SK-N-SH (cell line): ENCODE measurements at places on chromosomes 3 and 15. TPM values are rescaled to one million over a fixed set of nuclear protein-coding genes. Genes with fewer than 3 reads are reported as not detected.

- no peak for DNase-seq
These were observed 141.5 kb upstream of the EIF1B start for GRCh38 chr3:40167958-40168357.

DNA sequence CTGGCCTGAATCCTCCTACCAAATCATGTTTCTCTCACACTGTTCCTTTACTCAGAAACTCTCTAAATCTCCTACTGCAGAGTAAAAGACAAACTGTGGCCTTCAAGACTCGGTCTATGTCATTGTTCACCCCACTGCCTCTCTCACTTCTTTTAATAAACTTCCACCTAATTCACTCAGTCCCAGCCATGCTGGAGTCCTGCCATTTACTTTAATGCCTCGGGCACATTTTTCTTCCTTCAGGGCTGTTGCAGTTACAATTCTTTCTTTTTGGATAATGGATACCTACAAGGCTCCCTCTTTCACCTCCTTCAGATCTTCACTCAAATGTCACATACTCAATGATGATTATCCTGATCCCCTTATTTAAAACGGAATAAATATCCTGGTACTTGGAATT is 955.6 kb downstream of the ROBO1 start:
- DNase-seq, result no peak

- peak; percentile 53 for DNase-seq
These were observed 72.7 kb downstream of the DZIP3 start for GRCh38 chr3:108662142-108662738.

DNA sequence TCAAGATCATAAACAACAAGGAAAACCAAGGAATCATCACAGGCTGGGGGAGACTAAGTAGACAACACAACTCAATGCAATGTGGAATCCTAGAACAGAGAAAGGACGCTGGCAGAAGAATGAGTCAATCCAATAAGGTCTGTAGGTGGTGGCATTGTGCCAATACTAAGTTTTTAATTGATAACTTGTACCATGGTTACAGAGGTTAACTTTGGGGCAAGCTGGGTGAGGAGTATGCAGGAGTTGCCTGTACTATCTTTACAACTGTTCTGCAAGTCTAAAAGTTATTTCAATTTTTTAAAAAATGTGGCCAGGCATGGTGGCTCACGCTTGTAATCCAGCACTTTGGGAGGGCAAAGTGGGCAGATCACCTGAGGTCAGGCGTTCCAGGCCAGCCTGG is 46.2 kb downstream of the RORA start:
- no peak for DNase-seq

- no peak for DNase-seq
These were observed 31.7 kb downstream of the ECT2 start for GRCh38 chr3:172782235-172782634.

DNA sequence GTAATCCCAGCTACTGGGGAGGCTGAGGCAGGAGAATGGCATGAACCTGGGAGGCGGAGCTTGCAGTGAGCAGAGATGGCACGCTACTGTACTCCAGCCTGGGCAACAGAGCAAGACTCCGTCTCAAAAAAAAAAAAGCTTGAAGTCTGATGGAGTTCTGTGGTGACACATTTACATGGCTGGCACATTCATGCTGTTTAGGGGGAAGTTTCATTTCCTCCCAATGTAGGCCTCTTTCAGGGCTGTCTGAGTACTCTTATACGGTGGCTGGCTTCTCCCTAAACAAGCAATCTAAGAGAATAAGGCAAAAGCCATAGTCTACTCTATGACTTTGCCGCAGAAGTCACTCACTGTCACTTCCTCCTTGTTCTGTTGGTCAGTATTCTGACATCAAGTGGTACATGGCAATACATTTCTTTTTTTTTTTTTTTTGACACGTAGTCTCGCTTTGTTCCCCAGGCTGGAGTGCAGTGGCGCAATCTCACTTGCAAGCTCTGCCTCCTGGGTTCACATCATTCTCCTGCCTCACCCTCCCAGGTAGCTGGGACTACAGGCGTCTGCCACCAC is 41.2 kb downstream of the OIP5 start:
- no peak for DNase-seq

GRCh38 chr3:138862531-138862923 is 27.8 kb upstream of the PIK3CB start:
- DNase-seq, result no peak

- no peak for DNase-seq
These were observed 575.0 kb upstream of the SGO1 start for GRCh38 chr3:20760981-20761380.

GRCh38 chr15:83655237-83655616 is 1.3 kb downstream of the ADAMTSL3 start:
- DNase-seq, result no peak

DNA sequence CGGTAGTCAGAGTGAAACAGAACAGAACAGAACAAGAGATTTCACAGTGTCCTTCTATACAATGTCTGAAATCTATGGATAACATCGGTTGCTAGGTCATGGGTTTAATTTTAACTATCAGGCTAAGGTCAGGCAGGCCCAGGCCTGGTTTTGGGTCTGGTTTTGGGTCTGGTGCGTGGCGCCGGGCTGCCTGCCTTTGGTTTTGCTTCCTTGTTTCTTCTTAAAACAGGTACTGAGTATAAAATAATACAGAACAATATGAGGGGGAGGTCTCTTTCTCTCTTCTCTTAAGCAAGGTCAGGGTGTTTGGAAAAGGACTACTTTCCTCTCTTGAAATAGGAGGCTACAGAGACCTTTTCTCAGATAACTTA is 1.4 kb downstream of the AEN start:
- DNase-seq, result no peak

DNA sequence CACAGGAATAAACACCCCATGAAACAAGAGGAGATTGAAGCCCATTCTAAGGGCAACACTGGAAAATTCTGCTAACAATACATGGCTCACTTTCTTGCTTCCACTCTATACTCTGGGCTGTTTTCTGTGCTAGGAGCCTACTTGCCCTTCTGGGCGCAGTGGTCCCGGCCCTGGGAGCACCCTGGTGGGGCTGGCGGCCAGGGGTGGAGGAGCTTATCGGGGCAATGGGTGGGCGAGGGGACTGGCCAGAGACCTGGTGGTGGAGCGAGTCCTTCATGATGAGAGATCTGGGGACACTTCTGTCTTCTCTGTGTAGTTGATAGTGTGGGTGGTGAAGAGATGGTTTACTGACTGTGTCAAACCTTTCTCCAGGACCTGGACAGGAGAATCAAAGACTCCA is 1128.5 kb downstream of the TBL1XR1 start:
- no peak for DNase-seq

- no peak for DNase-seq
These were observed 531 bp downstream of the LZTFL1 start for GRCh38 chr3:45841420-45841756.

DNA sequence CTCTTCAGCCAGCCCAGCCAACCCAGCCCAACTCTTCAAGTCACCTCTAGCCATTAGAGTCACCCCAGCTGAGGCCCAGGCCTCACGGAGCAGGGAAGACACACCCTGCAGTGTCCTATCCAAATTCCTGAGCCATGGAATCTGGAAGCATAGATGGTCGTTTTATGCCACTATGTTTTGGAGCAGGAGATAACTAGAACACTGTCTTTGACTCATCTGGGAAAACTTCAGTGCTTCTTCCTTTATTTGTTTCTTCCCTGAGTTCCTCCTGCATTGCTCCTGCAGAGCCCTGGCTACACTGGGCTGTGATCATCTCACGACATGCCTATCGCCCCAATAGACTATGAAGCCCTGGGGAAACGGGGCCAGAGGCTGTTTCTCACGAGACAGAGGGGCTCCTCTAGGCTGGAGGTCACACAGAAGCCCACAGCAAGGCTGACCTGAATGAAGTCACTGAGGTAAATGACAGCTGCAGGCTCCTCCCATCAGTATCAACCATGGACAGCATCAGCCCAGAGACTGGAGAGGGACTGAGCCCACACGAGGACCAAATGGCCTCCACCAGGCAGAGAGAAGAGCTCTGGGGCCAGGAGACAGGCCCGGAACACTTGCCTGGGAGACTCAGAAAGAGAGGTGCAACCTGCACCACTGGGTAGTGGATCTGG is 22.7 kb downstream of the CRABP1 start:
- no peak for DNase-seq

DNA sequence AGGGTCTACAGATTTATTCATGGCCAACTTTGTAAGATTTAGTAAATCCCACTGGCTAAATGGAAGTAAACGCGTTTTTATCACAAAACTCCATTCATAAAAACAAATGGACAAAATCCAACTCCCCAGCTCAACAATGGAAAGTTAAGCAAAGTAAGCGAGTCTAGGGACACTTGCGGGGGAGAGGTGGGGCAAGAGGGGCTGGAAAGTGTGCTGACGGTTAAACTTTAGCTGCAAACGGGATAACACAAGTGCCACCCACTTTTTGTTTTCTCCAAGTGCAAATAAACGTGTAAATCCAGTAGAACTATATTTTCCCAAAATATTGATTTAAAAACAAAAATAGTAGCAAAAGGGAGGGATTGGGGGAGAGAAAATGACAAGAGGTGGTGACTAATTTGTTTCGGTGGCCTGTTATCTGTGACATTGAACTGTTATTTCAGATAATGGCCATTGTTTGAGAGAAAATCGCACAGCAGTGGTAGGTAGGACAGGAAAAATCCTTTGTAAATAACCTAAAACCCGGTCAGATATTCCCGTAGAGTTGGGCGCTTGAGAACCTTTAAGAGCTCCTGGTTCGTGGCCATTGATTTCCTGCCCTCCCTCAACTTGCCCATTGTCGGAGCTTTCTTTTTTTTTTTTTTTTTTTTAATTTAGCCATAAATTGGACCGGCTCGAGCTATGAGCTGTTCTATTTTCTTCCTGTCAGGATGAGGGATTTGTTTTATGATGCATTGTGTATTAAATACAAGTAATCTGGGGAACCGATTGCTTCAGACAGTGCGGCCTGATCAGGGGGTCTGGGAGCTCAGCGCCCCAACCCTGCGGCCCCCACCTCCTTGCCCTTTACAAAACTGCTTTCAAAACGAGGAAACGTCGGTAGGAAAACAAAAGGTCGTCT is 514.8 kb downstream of the MECOM start:
- DNase-seq, result peak; percentile 4

DNA sequence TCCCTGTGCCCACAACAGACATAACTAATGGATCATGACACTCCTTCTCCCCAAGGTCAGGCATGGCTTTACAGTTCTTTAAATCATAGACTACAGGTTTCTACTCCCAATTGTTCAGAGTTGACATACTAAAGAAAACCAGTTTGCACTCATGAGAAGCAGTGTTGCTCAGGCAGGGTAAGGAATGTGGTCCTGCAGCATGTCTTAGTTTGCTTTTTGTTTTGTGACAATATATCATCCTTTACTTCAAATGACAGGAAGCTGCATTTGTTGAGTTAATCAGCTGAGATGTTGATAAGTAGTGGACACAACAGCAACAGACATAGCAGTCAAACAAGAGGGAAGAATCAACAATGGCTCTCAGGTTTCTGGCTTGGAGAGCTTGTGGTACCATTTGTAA is 267.5 kb downstream of the SLCO3A1 start:
- no peak for DNase-seq

DNA sequence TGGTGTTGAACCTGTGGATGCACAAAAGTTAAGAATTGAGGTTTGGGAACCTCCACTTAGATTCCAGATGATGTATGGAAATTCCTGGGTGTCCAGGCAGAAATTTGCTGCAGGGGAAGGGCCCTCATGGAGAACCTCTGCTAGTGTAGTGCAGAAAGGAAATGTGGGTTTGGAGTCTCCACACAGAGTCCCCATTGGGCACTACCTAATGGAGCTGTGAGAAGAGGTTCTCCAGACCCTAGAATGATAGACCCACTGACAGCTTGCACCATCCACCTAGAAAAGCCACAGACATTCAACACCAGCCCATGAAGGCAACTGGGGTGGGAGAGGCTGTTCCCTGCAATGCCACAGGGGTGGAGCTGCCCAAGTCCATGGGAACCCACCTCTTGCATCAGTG is 1032.8 kb upstream of the EPHA6 start:
- no peak for DNase-seq

DNA sequence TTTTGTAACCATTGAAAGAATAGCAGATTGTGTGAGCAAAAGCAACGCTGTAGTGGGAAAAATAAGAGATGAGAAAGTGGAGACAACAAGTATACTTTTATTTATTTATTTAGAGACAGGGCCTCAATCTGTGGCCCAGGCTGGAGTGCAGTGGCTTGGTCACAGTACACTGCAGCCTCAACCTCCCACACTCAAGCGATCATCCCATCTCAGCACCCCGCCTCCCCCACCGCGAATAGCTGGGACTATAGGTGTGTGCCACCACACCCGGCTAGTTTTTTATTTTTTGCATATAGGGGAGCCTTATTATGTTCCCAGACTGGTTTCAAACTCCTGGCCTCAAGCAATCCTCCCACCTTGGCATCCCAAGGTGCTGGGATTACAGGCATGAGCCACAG is 1.6 kb upstream of the GLCE start:
- DNase-seq, result no peak

DNA sequence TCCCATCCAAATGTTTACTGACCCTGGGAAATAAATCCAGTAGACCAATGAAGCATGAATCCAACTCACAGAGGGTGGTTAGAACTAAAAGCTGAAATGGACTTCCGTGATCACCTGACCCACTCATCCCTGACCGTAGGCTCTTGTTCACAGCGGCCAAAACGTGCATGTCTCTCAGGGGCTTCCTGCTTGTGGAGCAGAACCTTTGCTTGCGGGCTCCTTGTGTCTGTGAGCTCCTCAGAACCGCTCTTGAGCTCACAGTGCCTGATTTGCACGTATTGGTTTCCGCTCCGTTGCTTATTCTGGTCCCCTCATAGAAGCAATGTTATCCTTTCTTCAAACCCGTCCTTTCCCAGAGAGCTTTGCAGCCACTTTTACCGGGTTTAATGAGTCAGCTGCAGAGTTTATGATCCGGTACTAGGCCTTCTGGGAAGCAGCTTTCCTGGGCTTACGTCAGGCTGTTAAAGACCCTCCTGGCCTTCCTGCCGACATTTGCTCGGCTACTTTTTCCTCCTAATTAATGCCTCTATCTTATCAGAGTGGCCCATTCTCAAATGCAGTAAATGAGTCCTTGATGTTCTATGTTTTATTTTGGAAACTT is 35.4 kb downstream of the LIPC start:
- no peak for DNase-seq

DNA sequence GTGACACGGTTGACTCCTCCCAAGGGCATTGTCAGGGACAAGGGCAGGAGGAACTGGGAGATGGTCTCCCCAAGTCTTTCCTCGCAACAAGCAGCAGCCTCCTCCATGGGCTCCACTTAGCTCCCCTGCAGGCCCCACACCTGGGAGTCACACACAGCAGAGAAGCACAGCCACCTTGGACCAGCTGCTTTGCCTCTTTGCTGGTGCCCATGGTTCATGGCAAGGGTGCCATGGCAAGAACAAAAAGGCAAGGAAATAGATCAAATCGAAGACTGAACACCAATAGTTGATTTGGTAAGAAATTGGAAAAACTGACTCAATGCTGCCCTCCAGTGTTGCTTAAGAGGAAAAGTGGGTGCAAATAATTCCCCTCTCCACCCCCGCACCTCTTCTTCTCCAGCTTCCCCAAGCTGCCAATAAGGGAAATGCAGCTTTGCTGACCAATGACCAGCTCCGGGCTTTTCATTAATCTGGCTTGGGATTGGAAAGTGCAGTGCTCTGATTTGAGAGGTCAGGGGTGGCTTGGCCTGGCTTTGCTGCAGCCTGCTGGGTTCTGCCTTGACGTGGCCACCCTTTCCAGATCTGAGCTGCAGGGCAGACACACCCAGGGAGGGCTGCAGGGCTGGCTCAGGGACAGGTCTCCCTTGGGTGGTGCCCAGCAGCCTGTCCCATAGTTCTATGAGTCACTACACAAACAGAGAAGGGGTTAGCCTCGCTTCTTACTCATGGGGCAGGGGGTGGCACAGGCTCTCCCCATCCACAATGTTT is 162.0 kb downstream of the KLF13 start:
- peak; percentile 92 for DNase-seq

PP2D1 gene
- polyA plus RNA-seq, result not detected in 2 replicates

ZNF385D gene
- polyA plus RNA-seq, result 1.3 and 1.8 TPM in 2 replicates

STRA6 gene
- polyA plus RNA-seq, result 27.9 and 31.0 TPM in 2 replicates

COLQ gene
- 1.5 and 1.9 TPM in 2 replicates for polyA plus RNA-seq

LTK gene
- polyA plus RNA-seq, result 0.06 and 0.07 TPM in 2 replicates
